Activated naive CD8-positive, alpha-beta T cell treated with anti-CD3 and anti-CD28 coated beads for 36 hours (primary cell): ENCODE measurements at places on chromosomes 3 and 15.

GRCh38 chr3:134364936-134365765, 9.1 kb downstream of the AMOTL2 start:
- peaks cover 15% of the 10 kb centered on the region for H3K4me1 ChIP-seq
- no peaks in the 10 kb centered on the region for H3K36me3 ChIP-seq
- no peak overlapping the region for H3K27ac ChIP-seq
- peaks cover 9% of the 10 kb centered on the region for H3K27me3 ChIP-seq
- H3K4me3 ChIP-seq = peak overlapping the region; percentile 47
- DNase-seq = no peak

DNA sequence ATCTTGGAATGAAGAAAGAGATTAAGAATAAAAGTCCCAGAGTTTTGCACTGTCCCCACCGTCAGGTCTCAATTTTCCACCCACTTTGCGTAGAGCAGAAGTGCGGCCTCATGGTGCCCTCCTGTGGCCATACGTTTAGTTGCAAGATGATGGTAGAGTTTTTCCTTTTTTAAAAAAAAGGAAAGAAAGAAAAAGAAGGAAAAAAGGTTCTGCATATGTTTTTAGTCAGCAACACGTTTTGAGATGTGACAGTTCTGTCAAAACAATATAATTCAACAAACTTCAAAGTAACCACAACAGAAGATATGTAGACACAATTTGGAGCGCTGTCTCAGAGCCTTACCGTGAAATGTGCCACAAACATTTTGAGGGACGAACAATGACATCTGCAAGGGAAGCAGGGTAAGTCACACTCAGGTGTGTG, 24.6 kb downstream of the EBLN2 start:
- H3K27me3 ChIP-seq = no peaks in the 10 kb centered on the region
- H3K36me3 ChIP-seq = no peaks in the 10 kb centered on the region
- no peak overlapping the region for H3K27ac ChIP-seq
- H3K4me1 ChIP-seq = peaks cover 5% of the 10 kb centered on the region
- no peak overlapping the region for H3K4me3 ChIP-seq
- peak; percentile 35 for DNase-seq

DNA sequence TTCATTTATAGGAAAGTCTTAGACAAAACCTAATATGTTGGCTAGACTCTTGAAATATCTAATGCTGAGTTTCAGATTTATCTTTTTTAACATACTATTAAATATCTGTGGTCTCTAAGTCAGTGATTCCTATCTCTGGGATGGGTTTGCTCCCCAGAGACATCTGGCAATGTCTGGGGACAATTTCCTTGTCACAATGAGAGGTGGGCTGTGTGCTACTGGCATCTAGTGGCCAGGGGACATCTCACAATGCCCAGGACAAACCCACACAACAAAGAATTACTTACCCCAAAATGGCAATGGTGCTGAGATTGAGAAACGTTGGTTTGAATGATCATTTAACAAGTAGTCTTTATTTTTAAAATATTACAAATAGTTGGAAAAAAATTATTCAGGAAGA, 602.1 kb downstream of the MAGI1 start:
- no peak overlapping the region for H3K4me3 ChIP-seq
- H3K36me3 ChIP-seq = no peaks in the 10 kb centered on the region
- H3K4me1 ChIP-seq = no peaks in the 10 kb centered on the region
- no peak overlapping the region for H3K27ac ChIP-seq
- no peak for DNase-seq

GRCh38 chr3:112656043-112656442, 15.1 kb upstream of the CCDC80 start:
- no peak overlapping the region for H3K4me3 ChIP-seq
- H3K27me3 ChIP-seq = peaks cover 3% of the 10 kb centered on the region
- DNase-seq = no peak
- no peaks in the 10 kb centered on the region for H3K4me1 ChIP-seq
- no peak overlapping the region for H3K27ac ChIP-seq
- H3K36me3 ChIP-seq = no peaks in the 10 kb centered on the region

GRCh38 chr3:169836078-169836941, 23.6 kb upstream of the LRRC34 start:
- no peak overlapping the region for H3K27ac ChIP-seq
- H3K4me3 ChIP-seq = no peak overlapping the region
- DNase-seq = no peak
- peaks cover 3% of the 10 kb centered on the region for H3K27me3 ChIP-seq
- H3K36me3 ChIP-seq = no peaks in the 10 kb centered on the region

DNA sequence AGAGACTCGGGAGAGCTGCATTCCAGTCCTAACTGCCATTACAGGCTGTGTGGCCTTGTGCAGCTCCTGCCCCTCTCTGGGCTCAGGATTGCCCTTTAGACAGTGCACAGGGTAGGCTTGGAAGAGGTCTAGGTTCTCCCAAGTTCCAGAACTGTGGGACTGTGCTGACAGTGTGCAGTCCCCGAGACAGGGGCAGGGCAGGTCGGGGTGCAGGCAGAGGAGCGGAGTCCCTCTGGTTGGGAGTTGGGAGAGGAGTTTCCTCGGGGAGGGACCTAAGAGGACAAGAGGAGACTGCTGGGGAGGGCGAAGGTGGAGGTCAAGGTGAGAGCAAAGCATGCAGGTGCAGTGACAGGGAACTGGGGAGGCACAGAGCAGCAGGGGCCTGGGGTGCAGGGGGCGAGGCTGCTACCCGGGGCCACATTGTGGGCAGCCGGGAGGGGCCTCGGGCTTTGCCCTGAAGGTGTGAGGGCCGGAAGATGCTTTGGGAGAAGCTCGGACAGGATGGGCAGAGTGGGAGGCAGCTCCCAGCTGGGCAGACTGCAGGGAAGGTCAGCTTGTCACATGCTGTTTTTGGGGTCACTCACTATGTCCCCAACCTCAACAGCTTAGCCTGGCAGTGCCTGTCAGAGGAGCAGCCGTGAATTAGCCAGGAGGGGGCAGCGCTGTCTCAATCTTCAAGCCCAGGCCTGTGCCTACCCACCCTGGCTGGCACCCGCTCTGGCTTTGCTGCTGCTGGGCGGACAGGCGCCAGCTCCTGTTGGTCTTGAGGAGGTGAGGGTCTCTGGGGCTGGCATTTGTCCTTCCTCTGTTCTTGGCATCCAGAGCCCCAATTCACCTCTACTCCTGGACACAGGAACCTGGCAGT, 15.4 kb upstream of the CSPG4 start:
- H3K36me3 ChIP-seq = no peaks in the 10 kb centered on the region
- H3K4me1 ChIP-seq = peaks cover 15% of the 10 kb centered on the region
- peak; percentile 66 for DNase-seq

DNA sequence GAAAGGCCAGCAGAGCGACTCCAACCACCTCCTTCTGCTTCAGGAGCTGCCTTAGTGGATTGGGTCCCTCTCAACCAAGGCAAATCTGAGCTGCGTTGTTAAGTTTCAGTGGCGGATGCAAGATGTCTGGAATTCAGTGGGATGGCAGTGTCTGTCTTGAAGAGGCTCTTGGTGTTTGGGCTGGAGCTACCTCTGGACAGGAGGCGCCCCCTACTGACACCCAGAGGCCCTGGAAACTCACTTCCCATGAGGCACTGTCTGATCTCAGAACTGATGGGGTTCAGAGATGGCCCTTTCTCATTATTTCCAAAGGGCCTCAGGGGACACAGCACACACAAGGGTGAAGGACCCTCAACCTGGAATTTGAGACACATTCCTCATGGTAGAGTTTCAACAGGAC, 6.0 kb upstream of the SLC28A1 start:
- no peaks in the 10 kb centered on the region for H3K4me1 ChIP-seq
- DNase-seq = peak; percentile 56
- no peak overlapping the region for H3K27ac ChIP-seq
- H3K4me3 ChIP-seq = no peak overlapping the region
- H3K27me3 ChIP-seq = no peaks in the 10 kb centered on the region

DNA sequence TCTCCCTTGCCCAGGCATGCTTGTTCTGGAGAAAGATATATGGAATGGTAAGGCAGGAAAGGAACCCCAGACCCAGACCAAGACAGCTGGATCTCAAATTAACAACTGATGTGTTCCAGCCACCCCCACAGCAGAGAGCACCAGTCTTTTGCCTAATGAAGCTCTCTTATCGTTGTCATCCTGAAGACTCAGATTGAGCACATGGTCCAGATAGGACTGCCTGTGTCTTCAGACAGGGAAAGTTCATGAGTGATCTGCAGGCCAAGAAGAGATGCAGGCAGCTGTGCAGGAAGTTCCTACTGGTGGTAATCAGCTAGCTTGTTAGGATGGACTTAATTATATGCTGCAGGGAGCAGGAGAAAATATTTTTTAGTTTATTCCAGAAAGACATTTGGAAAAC, 53.3 kb downstream of the PPP2R3A start:
- DNase-seq = no peak
- no peaks in the 10 kb centered on the region for H3K4me1 ChIP-seq
- no peaks in the 10 kb centered on the region for H3K36me3 ChIP-seq
- H3K4me3 ChIP-seq = no peak overlapping the region

DNA sequence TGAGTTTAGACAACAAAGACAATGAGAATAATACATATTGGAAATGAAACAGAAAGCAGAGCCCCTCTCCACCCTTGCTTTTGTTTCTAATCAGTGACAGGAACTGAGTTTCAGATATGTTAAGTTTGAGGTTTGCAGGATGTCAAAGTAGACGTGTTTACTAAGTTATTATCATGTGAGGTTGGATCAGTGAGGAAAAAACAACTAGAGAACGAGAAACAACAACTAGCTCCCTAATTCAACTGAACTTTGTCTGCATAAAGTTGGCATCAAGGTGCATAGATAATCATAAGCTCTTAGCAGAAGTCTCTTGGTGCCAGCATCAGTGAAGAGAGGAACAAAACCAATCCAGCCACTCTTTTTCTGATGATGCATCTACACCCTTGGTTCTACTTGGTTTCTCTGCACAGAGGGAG, 491.1 kb upstream of the NR2F2 start:
- no peaks in the 10 kb centered on the region for H3K27me3 ChIP-seq
- DNase-seq = no peak
- H3K27ac ChIP-seq = peak overlapping the region; percentile 2
- H3K4me3 ChIP-seq = no peak overlapping the region

- no peak for DNase-seq
- H3K4me3 ChIP-seq = no peak overlapping the region
- no peaks in the 10 kb centered on the region for H3K27me3 ChIP-seq
- H3K27ac ChIP-seq = peak overlapping the region; percentile 42
Observed at GRCh38 chr15:67680641-67681040, 138.1 kb downstream of the MAP2K5 start.

DNA sequence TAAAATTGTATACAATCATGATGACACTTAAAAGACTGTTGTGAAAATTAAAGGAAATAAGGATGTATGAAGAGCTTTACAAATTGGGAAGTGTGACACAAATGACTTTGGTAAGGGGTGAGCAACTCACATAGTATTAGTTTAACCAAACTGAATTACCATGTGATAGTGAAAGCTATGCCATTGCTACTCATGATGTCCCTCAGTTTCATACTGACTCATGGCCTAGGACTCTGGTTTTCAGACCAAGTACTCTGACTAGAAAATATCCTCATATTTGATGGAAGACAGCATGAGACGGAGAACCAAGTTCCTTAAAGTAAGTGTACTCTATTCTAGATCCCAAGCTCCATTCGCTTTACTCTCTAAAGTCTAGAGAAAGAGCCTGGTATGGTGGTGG, 203.2 kb upstream of the ICE2 start:
- no peak overlapping the region for H3K4me3 ChIP-seq
- H3K27ac ChIP-seq = no peak overlapping the region
- H3K27me3 ChIP-seq = no peaks in the 10 kb centered on the region
- H3K36me3 ChIP-seq = no peaks in the 10 kb centered on the region

DNA sequence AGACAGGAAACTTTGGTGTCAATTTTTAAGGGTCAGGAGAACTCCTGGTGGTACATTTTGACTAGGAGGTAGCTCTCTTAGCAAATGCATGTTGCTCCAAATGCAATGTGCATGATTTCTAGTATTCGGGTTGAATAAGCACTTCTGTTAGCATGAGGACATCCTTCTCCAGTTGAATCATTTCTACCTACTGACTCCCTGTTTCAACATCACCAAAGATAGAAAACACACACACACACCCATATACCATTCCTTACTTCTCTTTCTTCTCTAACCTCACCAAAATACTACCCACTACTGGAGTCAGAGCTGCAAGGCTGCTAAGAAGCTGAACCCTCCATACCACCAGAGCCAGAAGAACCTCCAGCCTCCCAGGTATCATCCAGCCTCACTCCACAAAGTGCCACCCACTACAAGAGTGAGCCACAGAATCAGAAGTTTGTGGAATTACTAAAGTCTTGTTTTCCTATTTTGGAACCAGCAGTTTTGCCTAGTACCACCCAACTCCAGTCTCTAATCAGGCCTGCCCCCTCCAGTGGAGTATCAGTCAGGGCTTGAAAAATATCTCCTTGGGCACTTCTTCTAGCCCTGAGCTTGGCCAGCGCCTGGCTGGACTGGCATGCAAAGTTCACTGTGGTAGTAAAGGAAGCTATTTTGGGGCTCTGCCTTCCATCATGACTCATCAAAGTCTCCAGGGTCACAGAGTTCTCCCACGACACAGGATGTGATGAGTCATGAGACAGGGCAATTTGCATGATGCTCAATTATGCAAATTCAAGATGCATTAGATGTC, 110.3 kb downstream of the CYP19A1 start:
- H3K4me3 ChIP-seq = no peak overlapping the region
- no peaks in the 10 kb centered on the region for H3K36me3 ChIP-seq
- H3K27me3 ChIP-seq = peaks cover 40% of the 10 kb centered on the region
- peak; percentile 19 for DNase-seq

- no peak overlapping the region for H3K4me3 ChIP-seq
- DNase-seq = no peak
- H3K27ac ChIP-seq = no peak overlapping the region
- peaks cover 4% of the 10 kb centered on the region for H3K27me3 ChIP-seq
- H3K36me3 ChIP-seq = no peaks in the 10 kb centered on the region
- H3K4me1 ChIP-seq = no peaks in the 10 kb centered on the region
Observed at GRCh38 chr3:73319179-73319769, 257.8 kb downstream of the EBLN2 start.

GRCh38 chr3:112127522-112128494, 5.2 kb downstream of the GCSAM start:
- DNase-seq = no peak
- H3K36me3 ChIP-seq = peaks cover 29% of the 10 kb centered on the region
- H3K27ac ChIP-seq = peak overlapping the region; percentile 82
- peak overlapping the region; percentile 57 for H3K4me3 ChIP-seq
- peaks cover 65% of the 10 kb centered on the region for H3K4me1 ChIP-seq

- peaks cover 29% of the 10 kb centered on the region for H3K27me3 ChIP-seq
- H3K36me3 ChIP-seq = no peaks in the 10 kb centered on the region
- H3K27ac ChIP-seq = no peak overlapping the region
- H3K4me3 ChIP-seq = no peak overlapping the region
- DNase-seq = no peak
Observed at GRCh38 chr3:150302246-150302645, 105.9 kb upstream of the TSC22D2 start.

GRCh38 chr15:75591655-75592364, 12.7 kb upstream of the PTPN9 start:
- H3K36me3 ChIP-seq = peaks cover 24% of the 10 kb centered on the region
- no peak overlapping the region for H3K4me3 ChIP-seq
- H3K27me3 ChIP-seq = no peaks in the 10 kb centered on the region
- H3K27ac ChIP-seq = no peak overlapping the region

DNA sequence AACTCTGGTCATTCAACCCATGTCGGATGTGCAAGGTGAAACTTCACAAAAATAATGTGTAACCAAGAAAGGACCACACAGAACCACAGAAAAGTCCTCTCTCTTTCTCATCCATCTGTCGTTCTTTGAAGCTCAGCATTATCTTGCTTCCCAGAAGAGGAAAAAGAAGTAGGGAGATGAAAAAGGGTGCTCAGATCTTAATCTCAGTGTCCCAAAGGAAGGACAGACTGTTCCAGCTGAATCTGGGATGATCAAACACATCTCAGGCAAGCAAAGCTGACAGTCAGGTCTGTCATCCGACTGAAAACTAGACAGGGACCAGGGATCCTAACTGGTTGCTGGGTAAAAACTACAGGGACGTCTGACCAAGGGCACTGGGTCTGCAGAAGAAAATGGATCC, 16.2 kb downstream of the ARHGEF3 start:
- H3K36me3 ChIP-seq = peaks cover 64% of the 10 kb centered on the region
- no peaks in the 10 kb centered on the region for H3K27me3 ChIP-seq
- H3K27ac ChIP-seq = peak overlapping the region; percentile 96
- H3K4me1 ChIP-seq = peaks cover 92% of the 10 kb centered on the region
- peak overlapping the region; percentile 78 for H3K4me3 ChIP-seq
